ENCODE measurements at places on chromosomes 12 and 14.

DNA sequence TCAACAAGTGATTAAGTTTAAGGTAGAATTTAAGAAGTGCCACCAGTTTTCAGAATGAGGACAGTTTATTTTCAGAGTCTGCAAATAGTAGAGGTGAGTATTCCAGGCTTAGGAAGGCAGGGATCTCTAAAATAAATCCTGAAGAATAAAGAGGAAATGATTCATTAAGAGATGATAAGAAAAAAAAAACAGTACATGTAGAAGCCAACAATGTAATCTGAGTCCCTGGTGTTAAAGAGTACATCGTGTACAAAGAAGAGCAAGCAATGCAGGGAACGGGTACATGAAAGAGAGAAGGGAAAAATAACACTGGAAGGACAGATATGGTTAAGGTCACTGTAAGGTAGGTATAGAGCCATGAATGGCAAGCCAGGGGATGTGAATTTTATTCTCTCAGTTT is 95.2 kb upstream of the FOXG1 start:
- no peaks in the 10 kb centered on the region for H3K27me3 ChIP-seq
- H3K4me1 ChIP-seq = no peaks in the 10 kb centered on the region
- DNase-seq = no peak

DNA sequence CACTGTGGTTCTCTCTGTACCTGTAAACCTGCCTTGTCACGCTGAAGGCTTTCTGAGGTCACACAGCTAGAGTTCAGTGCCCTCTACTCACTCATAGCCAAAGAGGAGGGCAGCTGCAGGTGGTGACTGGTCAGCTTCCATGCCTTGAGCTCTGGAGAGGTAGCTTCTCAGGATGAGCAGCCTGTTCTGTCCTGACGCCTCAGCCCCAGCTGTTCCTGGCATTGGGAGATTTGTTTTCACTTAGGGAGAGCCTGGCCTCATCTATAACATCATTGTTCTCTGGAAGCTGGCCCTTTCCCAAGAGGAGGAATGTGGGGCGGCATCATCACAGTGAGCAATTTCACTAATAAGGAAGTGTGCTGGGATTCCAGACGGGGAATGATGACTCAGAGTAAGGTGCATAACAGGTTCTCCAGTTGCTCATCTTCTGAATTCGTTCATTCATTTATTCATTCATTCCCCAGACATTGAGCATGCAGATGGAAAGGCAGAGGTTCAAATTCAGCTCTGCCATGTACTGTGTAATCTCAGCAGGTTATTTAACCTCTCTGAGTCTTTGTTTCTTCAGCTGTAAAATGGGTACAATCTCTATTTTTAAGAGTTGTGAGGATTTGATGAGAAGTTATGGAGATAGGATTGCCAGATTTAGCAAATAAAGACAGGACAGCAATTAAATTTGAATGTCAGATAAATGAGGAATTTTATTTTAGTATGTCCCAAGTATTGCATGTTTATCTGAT is 255.8 kb upstream of the CRY1 start:
- peaks cover 3% of the 10 kb centered on the region for H3K4me1 ChIP-seq
- no peak overlapping the region for H3K4me3 ChIP-seq
- no peaks in the 10 kb centered on the region for H3K36me3 ChIP-seq
- H3K27ac ChIP-seq = peak overlapping the region; percentile 79
- DNase-seq = peak; percentile 77

- no peaks in the 10 kb centered on the region for H3K27me3 ChIP-seq
- no peaks in the 10 kb centered on the region for H3K4me1 ChIP-seq
- no peaks in the 10 kb centered on the region for H3K36me3 ChIP-seq
- no peak overlapping the region for H3K27ac ChIP-seq
These were observed 44.3 kb downstream of the CCDC92 start for GRCh38 chr12:123928274-123928865.

DNA sequence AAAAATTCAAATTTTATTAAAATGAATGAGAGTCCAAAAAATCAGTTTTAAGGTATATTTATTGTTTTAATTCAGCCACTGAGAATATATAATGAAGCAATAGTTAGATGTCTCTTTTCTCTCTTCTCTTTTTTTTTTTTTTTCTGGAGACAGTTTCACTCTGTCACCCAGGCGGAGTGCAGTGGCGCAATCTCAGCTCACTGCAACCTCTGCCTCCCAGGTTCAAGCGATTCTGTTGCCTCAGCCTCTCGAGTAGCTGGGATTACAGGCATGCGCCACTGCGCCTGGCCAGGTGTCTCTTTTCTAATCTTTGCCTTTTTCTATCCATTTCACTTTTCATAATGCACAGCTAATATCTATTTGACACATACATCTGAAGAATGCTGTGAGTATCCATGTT is 307.1 kb upstream of the RGS6 start:
- no peaks in the 10 kb centered on the region for H3K27me3 ChIP-seq
- peaks cover 3% of the 10 kb centered on the region for H3K36me3 ChIP-seq
- H3K4me3 ChIP-seq = no peak overlapping the region
- H3K27ac ChIP-seq = no peak overlapping the region
- no peak for DNase-seq

DNA sequence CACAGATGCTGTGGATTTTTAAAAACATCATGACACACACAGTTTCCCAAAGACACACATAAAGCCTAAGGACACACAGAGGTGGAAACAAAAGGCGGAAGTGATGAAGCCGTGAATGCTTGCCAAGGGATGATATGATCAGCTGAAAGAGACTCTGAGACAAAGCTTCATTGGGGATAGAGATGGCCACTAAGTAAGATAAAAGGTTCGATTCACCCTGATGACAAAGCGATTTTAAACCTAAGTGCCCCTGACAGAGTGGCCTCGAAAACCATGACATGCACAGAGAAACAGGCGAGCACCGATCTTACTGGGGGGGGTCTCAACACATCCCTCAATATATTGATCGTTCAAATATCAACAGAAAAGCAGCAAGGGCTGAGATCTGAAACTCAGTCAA is 20.3 kb upstream of the EIF5 start:
- no peaks in the 10 kb centered on the region for H3K4me1 ChIP-seq
- no peaks in the 10 kb centered on the region for H3K36me3 ChIP-seq
- no peak overlapping the region for H3K4me3 ChIP-seq

DNA sequence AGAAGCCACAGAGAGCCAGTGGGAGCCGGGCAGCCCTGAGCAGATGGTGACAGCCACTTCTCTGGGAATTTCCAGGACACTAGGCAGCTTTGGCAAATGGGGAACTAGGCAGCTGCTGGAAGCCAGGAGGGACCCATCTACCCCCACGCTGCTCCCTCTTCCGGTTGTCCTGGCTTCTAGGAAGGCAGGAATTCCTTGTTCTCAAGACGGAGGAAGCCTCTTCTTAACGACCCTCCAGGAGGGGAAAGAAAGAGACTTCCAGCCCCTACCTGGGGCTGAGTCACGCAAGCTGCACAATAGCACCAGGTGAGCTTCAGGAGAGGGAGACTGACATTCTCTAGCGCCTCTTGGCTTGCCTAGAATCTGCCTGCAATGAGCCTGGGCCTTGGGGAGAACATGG is 141.5 kb downstream of the ANO2 start:
- H3K36me3 ChIP-seq = no peaks in the 10 kb centered on the region
- DNase-seq = no peak
- no peaks in the 10 kb centered on the region for H3K4me1 ChIP-seq

GRCh38 chr14:64645220-64645892 is 58.9 kb upstream of the PLEKHG3 start:
- DNase-seq = no peak
- no peak overlapping the region for H3K4me3 ChIP-seq
- H3K4me1 ChIP-seq = no peaks in the 10 kb centered on the region
- no peaks in the 10 kb centered on the region for H3K36me3 ChIP-seq

- no peak overlapping the region for H3K27ac ChIP-seq
- H3K36me3 ChIP-seq = no peaks in the 10 kb centered on the region
- no peak for DNase-seq
- no peaks in the 10 kb centered on the region for H3K4me1 ChIP-seq
- H3K27me3 ChIP-seq = no peaks in the 10 kb centered on the region
These were observed 109.8 kb upstream of the GPHB5 start for GRCh38 chr14:63428486-63428885.

DNA sequence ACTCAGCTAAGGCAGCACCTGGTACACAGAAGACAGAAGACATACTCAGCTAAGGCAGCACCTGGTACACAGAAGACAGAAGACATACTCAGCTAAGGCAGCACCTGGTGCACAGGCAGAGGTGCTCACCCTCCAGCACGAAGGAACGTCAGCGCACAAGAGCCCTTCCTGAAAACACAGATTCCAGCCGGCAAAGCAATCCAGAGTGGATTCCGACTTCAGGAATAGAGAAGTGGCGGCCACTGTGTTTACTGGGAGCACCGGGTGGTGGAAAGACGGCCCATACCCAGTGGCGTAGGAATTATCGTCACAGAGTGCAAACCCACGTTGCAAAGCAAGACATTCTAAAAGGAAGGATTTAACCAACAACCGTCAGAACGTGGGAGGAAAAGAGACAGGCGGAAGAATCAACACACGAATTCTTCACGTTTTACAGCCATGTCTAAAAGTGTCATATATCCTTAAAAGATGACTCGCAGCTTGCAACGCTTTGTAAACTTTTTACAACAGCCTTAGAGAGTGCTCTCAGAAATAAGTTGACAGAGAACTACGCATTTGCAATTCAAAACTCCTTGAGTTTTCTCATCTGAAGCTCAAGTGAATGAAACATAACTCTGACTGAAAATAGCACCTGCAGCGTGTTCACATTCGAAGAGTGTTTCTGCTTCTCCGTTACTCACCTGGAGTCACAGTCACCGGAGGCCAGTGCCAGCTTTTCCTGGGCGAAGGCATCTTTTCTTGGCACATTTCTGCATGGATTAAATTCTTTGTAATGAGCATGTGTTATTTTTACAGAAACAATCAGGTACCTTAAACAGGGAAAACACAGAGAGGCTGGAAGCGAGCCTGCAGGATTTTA is 55.8 kb upstream of the GALNT9 start:
- no peaks in the 10 kb centered on the region for H3K4me1 ChIP-seq
- H3K4me3 ChIP-seq = no peak overlapping the region
- no peaks in the 10 kb centered on the region for H3K36me3 ChIP-seq
- peaks cover 10% of the 10 kb centered on the region for H3K27me3 ChIP-seq
- no peak for DNase-seq

- H3K4me3 ChIP-seq = no peak overlapping the region
- H3K27ac ChIP-seq = no peak overlapping the region
- no peak for DNase-seq
- no peaks in the 10 kb centered on the region for H3K36me3 ChIP-seq
- no peaks in the 10 kb centered on the region for H3K4me1 ChIP-seq
- H3K27me3 ChIP-seq = peaks cover 7% of the 10 kb centered on the region
These were observed 96.3 kb upstream of the EVL start for GRCh38 chr14:99968941-99969340.

DNA sequence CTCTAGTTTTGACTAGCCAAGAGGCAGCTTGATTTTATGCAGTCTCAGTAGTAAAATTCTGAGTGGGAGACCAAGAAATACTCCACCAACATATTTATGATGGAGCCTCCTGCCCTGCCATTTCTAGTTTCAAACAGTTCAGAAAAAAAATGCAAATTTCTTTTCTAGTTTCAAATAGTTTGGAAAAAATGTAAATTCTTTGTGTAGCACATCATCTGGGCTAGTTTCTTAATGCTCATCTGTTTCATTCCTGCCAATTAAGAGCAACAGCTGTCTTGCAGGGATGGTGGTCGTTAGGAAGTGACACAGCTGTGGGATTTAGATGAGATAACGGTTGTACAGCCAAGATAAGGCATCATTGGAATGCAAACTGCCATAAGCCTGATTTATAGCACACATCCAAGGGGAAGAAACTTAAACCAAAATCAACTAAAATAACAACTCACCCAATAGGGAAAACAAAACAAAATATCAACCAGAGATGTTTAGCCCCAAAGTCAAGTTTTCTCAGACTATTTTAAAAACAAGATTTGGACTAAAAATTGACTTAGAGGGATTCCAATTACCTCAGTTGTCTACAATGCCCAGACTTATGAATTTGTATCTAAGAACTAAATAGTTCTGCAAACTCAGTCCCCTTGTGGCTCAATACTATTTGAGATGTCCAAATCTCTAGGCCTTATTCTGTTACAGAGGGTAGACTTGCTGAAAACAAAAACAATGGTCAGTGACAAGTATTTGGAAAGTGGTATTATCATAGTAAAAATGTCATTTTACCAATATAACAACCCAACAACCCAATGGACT is 291.3 kb upstream of the ATP2B1 start:
- H3K27me3 ChIP-seq = no peaks in the 10 kb centered on the region
- no peaks in the 10 kb centered on the region for H3K4me1 ChIP-seq
- H3K27ac ChIP-seq = no peak overlapping the region
- H3K36me3 ChIP-seq = no peaks in the 10 kb centered on the region
- DNase-seq = no peak

DNA sequence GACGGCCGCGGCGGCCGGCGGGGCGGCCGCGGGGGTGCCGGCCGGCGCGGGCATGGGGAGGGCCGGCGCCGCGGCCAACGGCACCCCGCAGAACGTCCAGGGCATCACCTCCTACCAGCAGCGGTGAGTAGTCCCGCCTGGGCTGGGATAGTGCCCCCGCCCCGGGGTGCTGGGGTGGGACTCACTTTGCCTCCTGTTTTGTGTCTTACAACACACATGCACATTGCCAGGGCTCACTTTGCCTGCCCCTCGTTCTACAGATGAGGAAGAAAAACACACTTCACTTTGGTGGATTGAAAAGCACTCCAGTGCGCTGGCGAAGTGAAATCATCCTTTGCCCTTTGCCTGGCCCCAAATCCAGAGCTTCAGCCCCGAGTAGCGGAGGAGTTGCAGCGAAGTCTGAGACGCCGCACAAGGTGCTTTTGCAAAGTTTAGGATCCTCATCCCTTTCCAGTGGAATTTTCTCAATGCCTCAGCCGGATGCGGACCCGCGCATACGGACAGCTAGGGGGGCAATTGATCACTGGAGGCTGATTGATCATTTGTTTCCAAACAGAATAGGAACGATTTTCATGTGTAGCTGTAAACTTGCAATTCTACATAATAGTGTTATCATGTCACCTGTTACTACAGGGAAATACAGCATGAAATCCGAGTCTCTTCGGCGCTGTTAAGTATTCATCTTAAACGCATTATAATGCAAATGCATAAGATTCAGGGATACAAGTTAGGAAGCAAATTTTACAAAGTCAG is 3.6 kb upstream of the NPAS3 start:
- H3K27me3 ChIP-seq = peaks cover 30% of the 10 kb centered on the region
- H3K4me1 ChIP-seq = no peaks in the 10 kb centered on the region
- no peak for DNase-seq
- no peak overlapping the region for H3K27ac ChIP-seq
- no peaks in the 10 kb centered on the region for H3K36me3 ChIP-seq

GRCh38 chr12:111201036-111201435 is 167.9 kb downstream of the PHETA1 start:
- H3K4me3 ChIP-seq = no peak overlapping the region
- DNase-seq = no peak
- no peaks in the 10 kb centered on the region for H3K4me1 ChIP-seq

DNA sequence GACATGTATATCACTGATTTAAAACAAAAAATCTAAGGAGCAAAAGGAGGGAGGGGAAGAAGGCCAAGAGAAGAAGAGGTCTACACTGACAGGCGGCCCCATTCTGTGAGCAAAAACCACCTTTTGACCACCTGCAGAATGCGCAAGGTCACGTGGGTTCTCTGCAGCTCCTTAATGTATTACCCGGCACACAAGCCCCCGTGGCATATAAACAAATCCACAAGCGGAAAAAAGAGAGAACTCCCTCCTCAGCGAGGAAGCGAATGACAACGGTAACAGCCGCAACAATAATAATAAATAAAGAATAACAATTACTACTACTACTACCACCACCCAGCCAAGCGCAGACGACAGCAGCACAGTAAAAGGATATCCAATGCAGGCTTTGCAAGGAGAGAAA is 1.3 kb downstream of the KSR2 start:
- peaks cover 3% of the 10 kb centered on the region for H3K27me3 ChIP-seq
- no peak for DNase-seq
- no peak overlapping the region for H3K4me3 ChIP-seq
- H3K27ac ChIP-seq = no peak overlapping the region
